ENCODE measurements at places on chromosomes 3 and 15.

- DNase-seq: no peak
Measured at GRCh38 chr3:104526901-104527401, 839.8 kb upstream of the ALCAM start.

DNA sequence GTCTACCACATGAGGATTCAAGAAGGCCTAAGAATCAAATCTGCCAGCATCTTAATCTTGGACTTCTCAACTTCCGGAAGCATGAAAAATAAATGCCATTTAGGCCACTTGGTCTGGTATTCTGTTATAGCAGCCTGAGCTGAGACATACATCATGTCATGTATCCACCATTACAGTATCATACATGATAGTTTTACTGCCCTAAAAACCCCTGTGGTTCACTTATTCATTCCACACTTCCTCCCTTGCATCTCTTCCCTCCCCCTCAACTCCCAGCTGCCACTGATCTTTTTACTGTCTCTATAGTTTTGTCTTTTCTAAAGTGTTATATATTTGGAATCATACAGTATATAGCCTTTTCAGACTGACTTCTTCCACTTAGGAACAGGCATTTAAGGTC lies 161.8 kb downstream of the SNRK start:
- DNase-seq: no peak

DNA sequence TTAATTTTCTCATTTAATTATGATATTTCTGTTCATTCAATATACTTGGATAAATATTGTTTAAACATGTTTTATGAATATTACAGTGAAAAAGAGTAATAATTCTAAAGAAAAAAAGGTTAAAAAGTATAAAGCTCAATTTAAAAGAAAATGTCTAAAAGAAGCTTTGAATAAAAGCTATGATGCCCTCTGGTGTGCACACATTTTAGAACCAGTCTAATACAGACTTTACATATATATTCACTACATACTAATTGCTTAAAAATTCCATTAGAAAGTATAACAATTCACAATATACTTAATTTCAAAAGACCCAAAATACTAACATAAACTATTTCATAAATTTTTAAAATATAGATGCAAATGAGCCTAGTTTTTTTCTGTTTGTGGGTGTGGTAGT lies 909.1 kb upstream of the ROBO1 start:
- DNase-seq: no peak

- no peak for DNase-seq
Measured at GRCh38 chr15:60593170-60593478, 114.2 kb upstream of the ICE2 start.

DNA sequence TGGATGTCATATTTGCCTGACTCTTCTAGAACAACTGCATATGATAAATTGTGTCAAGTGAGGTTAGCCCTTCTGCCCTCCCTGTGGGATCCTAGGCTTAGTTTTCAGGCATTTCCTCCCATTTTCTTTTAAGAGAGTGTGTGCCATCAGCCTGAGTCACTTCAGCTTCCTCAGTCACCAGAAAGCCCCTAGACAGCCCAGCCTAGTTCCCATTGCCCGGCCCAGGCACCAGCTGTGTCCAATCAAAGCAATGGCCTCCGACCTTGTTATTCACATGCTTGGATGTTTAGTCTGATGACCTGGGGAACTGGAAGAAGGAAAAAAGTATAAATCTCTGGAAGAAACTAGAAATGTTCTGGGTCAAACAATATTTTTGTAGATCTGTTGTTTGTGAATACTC lies 221.9 kb upstream of the LRIG1 start:
- DNase-seq: peak; percentile 67

DNA sequence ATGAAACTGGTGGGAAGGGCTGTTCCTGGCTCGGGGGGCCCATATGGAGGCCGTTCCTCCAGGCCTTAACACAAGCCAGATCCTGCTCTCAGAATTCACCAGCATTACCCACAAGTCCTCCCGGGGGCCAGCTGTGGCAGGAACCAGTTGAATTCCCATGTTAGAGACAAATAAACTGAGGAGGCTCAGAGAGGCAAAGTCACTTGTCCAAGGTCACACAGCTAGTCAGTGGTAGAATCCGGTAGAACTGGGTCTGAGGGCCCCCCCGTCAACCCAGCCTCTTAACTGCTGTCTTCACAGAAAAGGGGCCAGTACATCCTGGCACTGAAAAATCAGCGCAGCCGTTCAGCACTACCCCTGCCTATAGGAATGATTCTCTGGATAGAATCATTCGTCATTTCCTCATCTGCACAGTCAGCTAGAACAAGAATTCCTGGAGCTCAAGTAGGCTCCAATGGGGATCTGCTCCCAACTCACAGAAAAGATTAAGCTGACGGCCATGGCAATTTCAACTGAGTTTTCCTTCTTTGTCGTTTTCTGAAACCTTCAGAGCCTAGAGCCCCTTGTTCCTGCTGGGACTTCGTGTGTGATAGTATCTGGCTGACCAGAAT lies 12.2 kb upstream of the TSEN2 start:
- DNase-seq: no peak

GRCh38 chr3:127822041-127822681 lies at the start of gene MGLL:
Gene MGLL, minus strand, starts transcription at chr3:127822515. Its CDS starts 197 bp downstream, at chr3:127822318.
- DNase-seq: no peak

DNA sequence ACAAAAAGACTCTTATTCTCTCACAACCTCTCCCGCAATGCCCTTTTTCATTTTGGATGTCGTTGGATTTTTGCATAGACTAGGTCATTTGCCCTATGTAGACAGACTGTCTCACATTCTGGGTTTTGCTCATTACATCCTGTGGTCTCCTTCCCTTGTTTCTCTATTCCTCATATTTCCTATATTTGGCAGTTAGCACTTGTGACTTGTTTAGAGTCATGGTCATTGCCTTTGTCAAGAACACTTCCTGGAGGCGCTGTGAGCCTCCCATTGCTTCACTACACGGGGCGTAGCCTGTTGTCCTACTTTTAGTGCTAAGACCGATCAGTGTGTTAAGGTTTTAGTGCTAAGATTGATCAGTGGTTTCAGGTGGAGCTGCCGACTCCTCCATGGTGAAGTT lies 16.1 kb upstream of the TATDN2 start:
- no peak for DNase-seq

GRCh38 chr3:184593220-184593927 lies 31.8 kb downstream of the EPHB3 start:
- no peak for DNase-seq

DNA sequence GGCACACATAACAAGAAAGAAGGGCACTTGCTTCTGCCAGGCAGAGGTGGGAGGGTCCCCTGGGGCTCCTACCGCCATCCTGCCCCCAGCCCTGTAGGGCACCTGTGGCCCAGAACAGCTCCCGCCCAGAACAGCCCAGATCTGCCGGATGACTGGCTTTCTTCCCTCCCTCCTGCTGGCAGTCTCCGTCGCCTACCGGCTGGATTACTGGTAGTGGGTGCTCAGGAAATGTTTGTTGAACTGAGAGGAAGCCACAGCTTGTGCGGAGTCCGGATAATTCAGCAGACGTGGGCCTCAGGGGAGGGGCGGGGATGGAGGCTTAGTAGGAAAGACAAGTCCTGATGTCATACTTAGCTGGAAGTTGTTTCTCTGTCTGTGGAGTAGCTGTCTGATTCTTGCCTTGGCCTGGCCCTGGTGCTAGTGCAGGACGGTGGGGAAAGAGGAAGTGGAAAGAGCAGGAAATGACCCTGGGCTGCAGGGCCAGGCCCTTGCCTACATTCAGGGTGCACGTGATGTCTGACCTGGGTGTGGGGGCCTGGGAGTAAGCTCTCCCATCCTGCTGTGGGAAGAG lies 6.7 kb downstream of the CCDC9B start:
- peak; percentile 60 for DNase-seq

GRCh38 chr3:177286034-177286433 lies 88.8 kb upstream of the TBL1XR1 start:
- no peak for DNase-seq

- peak; percentile 19 for DNase-seq
Measured at GRCh38 chr15:81400640-81401236, 26.7 kb upstream of the TMC3 start.

GRCh38 chr3:158091531-158091930 lies 14.7 kb downstream of the SHOX2 start:
- DNase-seq: no peak

DNA sequence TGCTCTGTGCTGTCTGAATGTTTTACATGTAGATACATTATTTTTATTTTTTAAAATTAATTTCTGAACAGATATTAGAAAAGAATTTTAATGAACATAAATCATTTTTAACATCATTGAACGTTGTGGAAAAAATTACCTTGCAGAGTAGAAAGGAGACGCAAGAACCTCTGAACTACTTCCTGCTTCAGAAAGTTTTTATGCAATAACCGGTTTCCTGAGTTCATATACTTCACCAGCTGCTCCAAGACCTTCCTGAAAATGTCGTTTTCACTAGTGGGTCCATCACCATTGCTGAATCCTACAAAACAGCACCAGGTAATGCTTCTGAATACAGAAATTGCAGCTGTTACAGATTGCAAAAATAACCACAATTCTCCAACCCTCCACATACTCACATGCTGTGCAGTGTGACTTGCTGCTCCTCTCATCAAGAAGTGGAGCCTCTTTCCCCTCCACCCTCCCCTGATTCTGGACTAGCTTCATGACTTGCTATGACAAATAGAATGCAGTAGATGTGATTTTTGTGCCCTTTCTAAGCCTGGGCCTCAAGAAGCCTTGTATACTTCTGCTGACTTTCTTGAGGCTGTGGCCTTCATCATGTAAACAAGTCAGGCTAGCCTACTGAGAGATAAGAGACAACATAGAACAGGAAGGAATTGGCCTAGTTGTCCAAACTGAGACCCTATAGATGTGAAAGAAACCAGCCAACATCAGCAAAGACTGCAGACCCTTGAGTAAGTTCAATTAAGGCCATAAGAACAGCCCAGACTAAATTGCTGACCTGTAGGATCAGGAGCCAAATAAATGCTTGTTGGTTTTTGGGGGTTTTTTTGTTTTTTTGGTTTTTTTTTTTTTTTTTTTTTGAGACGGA lies 80.4 kb downstream of the TRANK1 start:
- DNase-seq: no peak

DNA sequence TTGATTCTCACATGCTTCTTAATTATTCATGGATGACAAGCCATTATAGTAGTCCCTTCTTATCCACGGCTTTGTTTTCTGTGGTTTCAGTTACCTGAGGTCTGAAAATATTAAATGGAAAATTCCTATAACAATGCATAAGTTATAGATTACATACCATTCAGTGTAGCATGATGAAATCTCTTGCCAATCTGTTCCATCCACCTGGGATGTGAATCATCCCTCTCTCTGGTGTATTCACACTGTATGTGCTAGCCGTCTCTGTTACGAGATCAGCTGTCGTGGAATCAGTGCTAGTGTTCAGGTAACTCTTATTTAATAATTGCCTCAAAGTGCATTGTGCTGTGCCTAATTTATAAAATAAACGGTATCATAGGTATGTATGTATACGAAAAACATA lies 5.2 kb downstream of the WDR5B start:
- no peak for DNase-seq

- DNase-seq: no peak
Measured at GRCh38 chr15:35117543-35118265, 32.6 kb upstream of the NANOGP8 start.

GRCh38 chr3:30751610-30752299 lies 142.7 kb downstream of the GADL1 start:
- peak; percentile 35 for DNase-seq

DNA sequence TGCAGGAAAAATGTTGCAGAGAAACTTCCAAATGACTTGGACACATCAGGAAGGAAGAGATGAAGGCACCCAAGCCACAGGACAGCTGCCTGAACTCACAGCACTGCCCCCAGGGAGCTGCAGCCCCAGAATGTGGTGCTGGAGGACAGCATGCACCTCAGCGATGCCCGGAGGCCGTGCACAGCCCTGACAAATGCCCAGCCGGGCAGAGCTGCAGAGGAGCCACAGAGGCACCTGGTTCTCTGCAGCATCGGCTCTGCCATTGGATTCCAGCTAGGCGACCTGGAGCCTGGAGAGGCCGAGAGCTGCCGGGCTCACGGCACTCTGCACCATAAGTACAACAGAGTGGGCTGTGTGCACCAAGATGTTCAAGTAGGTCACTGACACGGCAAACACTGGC lies 97.5 kb downstream of the OCA2 start:
- DNase-seq: no peak

DNA sequence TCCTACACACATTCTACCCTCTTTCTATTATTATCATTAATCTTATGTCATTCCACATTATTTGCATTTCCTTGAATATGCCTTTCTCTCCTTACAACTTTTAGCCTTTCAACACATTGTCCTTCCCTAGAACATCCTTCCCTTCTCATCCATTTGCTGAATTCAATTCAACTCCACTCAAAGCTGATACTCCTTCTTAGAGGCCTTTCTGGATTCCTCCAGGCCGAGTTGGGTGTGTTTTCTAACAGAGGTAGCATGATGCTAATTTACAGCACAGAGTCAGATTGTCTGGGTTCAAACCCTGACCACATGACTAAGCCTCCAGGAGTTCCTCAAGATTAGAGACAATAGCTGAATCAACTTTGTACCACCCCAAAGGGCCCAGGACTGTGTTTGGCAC lies 63.4 kb upstream of the IL12A start:
- no peak for DNase-seq

- no peak for DNase-seq
Measured at GRCh38 chr15:91488452-91488851, 365.1 kb upstream of the SLCO3A1 start.

GRCh38 chr3:183560607-183561006 lies 5.1 kb upstream of the KLHL6 start:
- peak; percentile 2 for DNase-seq

DNA sequence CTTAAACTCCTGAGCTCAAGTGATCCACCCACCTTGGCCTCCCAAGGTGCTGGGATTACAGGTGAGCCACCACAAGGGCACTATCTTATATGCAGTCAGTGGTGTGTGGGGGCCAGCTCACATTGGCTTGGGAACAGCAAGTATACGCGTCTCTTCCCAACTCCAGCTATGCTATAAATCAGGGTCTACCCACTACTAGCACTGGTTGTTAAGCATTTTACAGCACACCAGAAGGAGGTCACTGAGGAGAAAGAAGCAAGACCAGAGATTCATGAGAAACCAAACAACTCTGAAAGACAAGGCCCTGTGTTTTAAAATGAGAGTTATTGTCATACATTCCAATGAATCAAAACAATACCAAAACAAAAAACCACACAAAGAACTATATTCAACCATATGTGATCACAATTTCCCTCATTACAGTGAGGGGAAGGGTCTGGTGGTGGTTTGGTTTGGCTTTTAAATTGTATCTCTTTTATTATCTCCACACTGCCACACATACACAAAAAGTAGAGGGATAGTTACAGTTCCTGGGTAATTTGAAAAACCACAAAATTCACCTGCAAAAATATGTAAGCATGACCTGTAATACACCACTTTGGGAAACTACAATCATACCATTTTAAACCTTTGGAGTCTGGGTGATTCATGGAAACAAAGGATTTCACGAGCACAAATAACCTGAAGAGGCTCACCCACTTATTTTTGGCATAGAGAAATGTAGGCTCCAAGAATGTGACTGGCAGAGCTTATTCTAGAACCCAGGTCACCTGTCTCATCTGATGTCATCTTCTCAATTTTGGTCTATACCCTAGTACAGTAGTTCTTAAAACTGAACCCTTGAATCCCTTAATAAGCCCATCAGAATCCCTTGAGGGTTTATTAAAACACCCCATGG lies 5.2 kb downstream of the MAGI1 start:
- DNase-seq: no peak

GRCh38 chr15:70503073-70503745 lies 260.1 kb downstream of the UACA start:
- no peak for DNase-seq

- peak; percentile 75 for DNase-seq
Measured at GRCh38 chr3:119297169-119297568, 3.0 kb downstream of the ARHGAP31 start.
